ENCODE measurements at places on chromosomes 1 and 21. TPM values are rescaled to one million over a fixed set of nuclear protein-coding genes. Genes with fewer than 3 reads are reported as not detected.

DNA sequence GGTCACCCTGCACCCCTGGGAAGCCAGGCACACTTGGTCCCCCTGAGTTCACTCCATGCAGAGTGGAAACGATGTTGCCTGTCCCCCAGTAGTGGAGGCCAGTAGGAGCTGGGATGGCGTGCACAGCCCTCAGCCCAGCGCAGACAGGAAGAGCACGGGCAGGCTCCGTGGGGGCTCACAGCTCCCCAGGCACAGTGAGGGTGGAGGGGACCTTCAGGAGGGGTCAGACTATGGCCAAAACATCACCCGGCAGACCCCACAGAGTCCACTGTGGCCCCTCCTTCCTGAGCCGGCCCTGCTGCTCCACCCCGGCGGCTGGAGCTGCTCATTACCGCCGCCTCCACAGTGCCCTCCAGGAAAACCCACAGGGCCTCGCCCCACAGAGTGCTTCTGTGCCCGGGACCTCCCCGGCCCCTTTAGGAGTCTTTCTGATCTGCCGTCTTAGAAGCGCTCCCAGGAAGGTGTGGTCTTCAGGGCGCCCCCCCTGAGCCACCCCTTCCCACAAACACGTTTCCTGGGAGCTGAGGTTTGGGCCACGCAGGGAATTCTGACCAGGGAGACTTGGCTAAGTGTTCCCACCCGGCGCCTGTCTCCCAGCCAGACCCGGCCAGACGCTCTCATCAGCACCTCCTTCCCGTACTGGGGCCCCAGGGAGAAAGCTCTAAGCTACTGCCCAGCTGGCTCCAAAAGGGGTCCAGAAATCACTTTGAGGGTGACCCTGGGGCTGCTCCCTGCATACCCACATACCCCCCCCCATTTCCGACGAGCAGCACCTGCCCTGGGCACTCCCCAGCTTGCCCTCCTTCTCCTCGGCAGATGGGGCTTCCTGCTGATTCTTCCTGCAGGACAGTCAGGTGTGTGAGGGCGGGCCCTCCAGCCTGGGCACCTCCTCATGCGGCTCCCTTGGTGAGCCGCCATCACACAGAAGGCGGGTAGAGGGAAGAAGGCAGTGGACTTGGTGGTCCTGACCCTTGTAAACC lies 38.8 kb downstream of the RIPK4 start:
- no peak for DNase-seq

- no peak for DNase-seq
These were observed 672 bp downstream of the POMGNT1 start for GRCh38 chr1:46197560-46197963.

Gene KLF17
- not detected for total RNA-seq

Gene TFF3
- total RNA-seq = 14.4 TPM

All from upper lobe of left lung (tissue), 6 donors.